ENCODE measurements at places on chromosomes 13 and 19. TPM values are rescaled to one million over a fixed set of nuclear protein-coding genes. Genes with fewer than 3 reads are reported as not detected.

GRCh38 chr13:23688336-23688735, 118.1 kb downstream of the TNFRSF19 start:
- DNase-seq: no peak

- no peak for DNase-seq
Observed at GRCh38 chr19:42079886-42080763, 4.2 kb downstream of the ZNF574 start.

- no peak for DNase-seq
Observed at GRCh38 chr19:3471954-3472655, 8.2 kb downstream of the SMIM24 start.

- DNase-seq: no peak
Observed at GRCh38 chr13:108919036-108919907, 289.9 kb downstream of the MYO16 start.

DNA sequence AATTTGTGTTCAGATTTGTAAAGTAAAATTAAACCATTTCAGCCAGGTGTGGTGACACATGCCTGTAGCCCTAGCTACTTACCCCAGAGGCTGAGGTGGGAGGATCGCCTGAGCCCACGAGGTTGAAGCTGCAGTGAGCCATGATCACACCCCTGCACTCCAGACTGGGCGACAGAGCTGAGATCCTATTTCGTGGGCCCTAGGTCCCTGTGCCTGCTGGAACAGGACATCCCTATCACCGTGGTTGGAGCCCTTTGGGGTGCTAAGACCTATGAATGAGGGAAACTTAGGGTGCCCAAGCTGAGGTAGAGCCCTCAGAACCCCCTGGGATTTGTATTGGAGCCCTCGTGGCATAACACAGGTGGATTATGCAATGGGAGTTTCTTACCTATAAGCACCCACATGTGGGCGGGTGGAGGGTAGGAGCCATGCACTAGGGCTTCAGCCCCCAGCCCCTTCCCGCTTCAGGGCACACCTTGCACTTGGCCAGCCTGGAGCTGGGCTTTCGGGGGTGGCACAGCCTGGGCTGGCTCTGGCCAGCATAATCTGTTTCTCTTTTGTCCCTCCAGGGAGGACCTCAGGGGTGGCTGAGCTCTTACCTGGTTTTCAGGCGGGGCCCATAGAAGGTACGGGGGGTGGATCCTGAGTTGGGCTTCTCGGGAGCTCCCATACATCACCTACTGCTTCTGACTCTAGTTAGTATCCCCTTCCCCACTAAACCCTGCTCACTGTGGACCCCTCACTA, 7.2 kb upstream of the USF2 start:
- DNase-seq: no peak

- no peak for DNase-seq
Observed at GRCh38 chr13:113058129-113058987, 47.2 kb upstream of the F7 start.

DNA sequence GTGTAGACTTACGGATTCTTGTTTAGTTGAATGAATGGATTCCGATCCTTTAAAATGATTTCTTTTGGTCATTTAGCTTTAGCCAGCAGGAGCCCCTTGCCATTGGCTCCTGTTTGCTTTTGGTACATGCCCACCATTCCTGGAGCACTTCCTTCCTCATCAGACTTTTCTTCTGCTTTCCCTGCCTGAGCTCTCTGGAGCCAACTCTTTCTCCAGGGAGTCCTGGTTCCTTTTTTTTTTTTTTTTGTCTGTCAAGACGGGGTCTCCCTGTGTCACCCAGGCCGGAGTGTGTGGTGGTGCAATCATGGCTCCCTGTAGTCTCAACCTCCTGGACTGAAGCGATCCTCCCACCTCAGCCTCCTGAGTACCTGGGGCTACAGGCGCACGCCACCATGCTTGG, 37.8 kb downstream of the SMARCA4 start:
- DNase-seq: no peak

- no peak for DNase-seq
Observed at GRCh38 chr13:48320891-48321510, 17.4 kb downstream of the RB1 start.

- DNase-seq: no peak
Observed at GRCh38 chr13:38868399-38868798, 122.2 kb downstream of the STOML3 start.

DNA sequence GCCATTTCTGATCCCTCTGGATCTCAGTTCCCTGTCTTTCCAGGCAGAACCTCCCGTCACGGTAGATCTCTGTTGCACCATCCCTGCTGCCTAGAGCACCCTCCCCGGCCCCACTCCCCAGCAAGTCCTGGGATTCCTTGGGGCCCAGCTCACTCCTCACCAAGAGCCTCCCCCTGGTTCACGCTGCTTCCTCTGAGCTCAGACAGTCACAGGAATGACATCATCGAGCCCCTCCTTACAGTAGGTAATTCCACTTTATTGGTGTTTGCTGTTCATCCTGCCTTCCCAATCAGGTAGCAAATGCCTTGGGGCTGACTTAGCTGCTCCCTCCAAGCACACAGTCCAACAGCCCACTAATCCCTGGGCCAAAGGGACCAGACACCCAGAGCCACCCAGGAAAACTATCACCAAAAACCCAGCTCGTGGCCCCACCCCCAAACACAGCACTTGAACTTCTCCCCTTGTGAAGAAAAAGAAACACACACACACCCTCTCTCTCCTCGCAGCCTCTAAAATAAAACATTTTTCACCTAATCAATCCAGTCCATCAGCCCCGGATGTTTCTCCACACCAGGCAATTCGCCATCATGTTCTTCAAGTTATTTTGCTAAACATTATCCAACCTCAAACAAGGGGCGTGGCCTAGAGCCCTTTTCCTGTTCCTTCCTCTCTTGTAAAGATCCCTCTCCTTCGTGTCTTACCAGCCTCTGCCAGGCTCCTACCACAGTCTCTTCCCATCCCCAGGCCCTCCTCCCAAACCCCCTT, 2.5 kb downstream of the NAPA start:
- peak; percentile 59 for DNase-seq

DNA sequence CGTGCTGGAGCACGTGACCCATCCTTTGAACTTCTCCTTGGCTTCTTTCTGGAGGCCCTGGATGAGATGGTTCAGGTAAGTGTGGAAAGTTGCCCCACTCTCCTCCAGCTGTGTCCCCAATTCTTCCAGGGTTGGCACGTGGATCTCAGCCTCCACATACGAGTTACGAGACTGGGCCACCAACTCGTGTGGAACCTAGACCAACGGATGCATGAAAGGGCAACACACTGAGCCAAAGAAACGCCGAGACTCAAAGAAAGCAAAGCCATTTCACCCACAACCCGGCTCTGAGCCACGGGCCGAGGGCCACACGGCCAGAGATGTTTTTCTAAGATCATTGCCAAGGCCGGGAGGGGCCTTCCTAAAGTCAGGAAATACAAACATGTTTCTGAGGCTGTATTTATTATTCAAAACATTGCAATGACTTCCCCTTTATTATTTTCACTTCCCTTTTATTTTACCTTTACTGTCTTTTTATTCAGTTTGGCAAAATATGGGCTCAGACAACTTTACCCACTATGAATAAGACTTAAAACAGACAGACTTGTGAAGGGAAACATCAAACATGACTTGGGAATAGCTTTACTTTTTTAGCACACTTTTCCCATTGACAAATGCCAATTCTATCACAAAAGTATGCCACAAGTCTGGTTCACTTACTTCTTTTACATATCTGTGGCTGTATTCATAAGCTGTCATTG, 94.6 kb downstream of the KL start:
- no peak for DNase-seq

DNA sequence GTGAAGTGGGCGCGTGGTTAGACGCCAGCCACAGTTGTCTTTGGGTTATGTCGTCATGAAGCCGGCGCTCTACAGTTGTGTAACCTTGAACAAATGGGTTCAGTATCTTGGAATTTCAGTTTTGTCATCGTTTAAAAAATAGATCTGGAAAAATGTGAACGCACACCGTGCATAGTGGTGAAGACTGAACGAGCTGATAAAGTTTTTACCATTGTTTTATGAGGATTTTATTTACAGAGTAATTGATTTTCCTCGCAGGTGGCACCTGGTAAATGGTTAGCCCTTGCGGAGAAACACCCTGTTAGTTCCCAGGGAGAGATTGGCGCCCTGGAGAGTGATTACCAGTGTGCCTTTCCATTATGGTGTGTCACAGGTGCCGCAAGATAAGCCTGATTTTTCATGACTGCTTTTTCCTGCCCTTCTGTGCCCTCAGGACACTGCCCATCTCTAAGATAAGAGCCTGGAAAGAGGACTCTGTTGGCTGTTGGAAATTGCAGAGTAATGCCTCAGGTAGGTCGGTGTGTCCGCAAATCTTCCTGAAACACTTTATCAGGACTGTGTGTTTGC, 577 bp downstream of the ZNF181 start:
- DNase-seq: no peak

GRCh38 chr13:41610404-41610803, 153.1 kb downstream of the RGCC start:
- no peak for DNase-seq

GRCh38 chr19:1051791-1052190, 11.9 kb downstream of the ABCA7 start:
- DNase-seq: no peak

GRCh38 chr19:10009714-10010224, 535 bp downstream of the COL5A3 start:
- DNase-seq: no peak

GRCh38 chr13:48072787-48073186, 22.1 kb downstream of the MED4 start:
- DNase-seq: no peak

- DNase-seq: no peak
Observed at GRCh38 chr19:18718846-18719458, 35.5 kb downstream of the CRTC1 start.

DNA sequence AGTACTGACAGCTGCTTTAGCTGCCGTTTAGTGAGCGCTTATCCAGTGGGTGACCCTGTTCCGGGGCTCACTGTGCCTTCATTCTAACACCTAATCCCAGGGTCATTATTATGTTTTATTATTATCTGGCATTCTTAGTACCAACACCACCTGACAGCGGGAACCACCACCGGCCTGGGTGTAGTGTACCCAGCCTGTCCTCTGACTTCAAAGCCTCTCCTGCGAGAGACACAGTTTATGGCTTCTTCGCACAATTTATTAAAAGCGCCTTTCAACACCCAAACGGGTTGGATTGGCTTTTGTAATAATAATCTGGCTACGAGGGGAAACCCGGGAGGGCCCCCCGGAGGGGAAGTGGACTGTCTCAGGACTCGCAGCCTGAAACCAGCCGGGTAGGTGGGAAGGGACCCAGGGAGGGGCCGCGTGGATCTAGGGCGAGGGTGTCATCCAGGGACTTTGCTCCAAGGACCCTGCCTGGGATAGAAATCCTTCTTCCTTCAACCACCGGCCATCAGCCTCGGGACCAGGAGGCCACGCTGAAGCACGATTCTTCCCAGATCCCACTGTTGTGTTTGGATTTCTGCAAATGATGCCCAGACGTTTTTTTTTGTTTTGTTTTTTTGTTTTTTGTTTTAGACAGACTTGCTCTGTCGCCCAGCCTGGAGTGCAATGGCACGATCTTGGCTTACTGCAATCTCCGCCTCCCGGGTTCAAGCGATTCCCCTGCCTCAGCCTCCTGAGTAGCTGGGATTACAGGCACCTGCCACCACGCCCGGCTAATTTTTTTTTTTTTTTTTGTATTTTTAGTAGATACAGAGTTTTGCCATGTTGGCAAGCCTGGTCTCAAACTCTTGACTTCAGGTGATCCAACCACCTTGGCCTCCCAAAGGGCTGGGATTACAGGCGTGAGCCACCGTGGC, 1.6 kb upstream of the ZBTB7A start:
- DNase-seq: no peak

DNA sequence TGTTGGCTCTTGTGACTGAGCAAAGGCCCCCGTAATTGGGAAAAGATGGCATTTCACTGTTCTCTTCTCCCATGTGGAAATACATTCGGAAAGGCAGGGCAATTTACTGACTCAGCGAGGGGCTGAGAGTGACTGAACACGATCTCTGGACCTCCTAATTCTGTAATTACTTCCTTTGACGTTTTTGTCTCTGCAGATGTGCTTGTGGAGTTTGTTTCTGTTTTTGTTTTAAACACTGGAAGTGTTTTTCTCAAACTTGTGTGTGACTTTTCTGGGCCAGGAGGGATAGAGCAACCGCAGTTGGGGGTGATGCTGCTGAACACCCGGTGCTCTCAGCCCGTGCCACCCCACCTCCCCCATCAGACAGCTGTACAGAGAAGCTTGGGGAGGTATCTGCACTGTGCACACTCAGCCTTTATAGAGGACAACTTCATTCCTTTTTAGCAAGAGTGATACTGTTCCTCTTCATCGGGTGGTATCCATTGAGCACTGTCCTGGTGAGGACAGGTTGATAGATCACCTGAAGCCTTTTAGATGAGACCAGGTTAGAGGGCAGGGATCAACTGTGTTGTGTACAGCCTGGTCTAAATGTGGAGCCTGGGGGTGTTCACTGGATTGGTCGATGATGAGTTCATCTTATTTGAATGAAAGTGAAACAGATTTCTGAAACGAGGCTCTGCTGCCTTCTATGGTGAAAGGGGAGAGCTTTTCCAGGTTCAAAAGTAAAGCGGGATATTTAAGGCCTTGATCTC, 117.4 kb downstream of the ESD start:
- DNase-seq: no peak

GRCh38 chr13:63110466-63110865, 1694.8 kb upstream of the PCDH20 start:
- no peak for DNase-seq

GRCh38 chr19:57267291-57267690, 13.0 kb upstream of the ZNF460 start:
- peak; percentile 41 for DNase-seq

GRCh38 chr13:27481766-27482165, 31.4 kb upstream of the MTIF3 start:
- DNase-seq: peak; percentile 8

GRCh38 chr19:7545904-7546303, 10.4 kb downstream of the PNPLA6 start:
- DNase-seq: no peak

DNA sequence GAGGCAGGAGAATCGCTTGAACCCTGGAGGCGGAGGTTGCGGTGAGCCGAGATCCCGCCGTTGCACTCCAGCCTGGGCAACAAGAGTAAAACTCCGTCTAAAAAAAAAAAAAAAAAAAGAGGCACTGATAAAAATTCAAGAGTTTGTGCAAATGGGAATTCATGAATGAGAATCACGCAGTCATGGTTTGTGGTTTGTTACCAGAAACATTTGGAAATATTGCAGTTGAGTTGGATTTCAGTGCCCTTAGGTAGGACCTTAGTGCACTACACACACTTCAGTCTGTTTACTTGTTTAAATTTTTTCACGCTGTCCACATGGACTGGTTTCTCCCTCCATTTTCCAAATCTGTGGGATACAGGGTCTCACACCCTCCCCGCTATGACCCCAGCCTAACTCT, 28.4 kb downstream of the ZNF844 start:
- no peak for DNase-seq

- no peak for DNase-seq
Observed at GRCh38 chr13:85260896-85261295, 538.3 kb downstream of the SLITRK6 start.

GRCh38 chr13:59566561-59566960, 597.2 kb downstream of the DIAPH3 start:
- no peak for DNase-seq

- DNase-seq: no peak
Observed at GRCh38 chr13:37534676-37535075, 63.9 kb downstream of the POSTN start.

Gene RPL21
- total RNA-seq: 791 TPM

Gene CDADC1
- total RNA-seq: 2.5 TPM

Gene FOXA3
- 0.14 TPM for total RNA-seq

Gene FCER2
- not detected for total RNA-seq

Gene TNFSF9
- 94.6 TPM for total RNA-seq

Gene PLD3
- total RNA-seq: 440 TPM

Gene ZNF667
- total RNA-seq: not detected

Gene RBM26
- 9.9 TPM for total RNA-seq

Gene NLRP7
- total RNA-seq: not detected

Gene CIC
- total RNA-seq: 13.6 TPM

Gene NXNL1
- total RNA-seq: not detected

Gene DAND5
- total RNA-seq: not detected

Gene DENND1C
- total RNA-seq: not detected
